GM12864 (cell line): ENCODE measurements at places on chromosomes 7 and 10.
A peak's percentile ranks its signal among the peaks of the same experiment; 100 is the strongest.

DNA sequence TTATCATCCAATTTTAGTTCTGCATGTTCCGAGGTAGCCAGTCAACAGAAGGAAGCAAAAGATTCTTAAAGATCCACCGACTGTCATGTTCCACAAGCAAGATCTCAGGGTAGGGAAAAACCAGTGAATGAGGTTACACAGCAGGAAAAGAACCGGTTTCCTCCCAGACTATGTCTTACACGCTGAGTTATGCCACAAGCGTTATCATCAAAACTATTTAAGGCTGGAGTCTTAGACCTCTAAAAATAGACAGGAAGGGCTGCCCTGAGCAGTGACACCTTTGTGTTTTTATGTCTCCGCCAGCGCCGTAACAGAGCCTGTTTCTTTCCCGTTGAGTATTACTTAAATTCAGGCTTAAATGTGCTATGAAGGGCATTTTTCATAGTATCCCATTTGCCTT lies 48.3 kb downstream of the PROSER2 start:
- DNase-seq = no peak

DNA sequence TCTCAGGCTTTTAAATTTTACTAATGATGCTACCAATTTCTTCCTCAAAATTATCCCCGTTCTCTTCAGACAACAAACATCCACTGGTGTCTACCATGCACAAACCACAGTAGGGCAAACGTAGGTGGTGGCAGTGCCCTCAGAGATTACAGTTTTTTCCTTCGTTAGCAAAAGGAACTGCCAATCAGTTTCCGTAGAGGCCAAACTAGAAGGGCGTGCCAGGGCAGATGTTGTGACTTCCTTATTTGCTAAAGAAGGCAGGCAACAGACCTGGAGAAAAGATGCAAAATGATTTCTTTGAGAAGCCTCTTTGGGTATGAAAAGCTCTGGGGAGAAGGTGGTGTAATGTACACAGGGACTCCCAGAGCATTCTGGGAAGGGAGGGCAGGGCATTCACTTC lies 7.6 kb upstream of the FAM180A start:
- no peak for DNase-seq

- no peak for DNase-seq
Observed at GRCh38 chr10:64733980-64734379, 1212.8 kb downstream of the REEP3 start.

DNA sequence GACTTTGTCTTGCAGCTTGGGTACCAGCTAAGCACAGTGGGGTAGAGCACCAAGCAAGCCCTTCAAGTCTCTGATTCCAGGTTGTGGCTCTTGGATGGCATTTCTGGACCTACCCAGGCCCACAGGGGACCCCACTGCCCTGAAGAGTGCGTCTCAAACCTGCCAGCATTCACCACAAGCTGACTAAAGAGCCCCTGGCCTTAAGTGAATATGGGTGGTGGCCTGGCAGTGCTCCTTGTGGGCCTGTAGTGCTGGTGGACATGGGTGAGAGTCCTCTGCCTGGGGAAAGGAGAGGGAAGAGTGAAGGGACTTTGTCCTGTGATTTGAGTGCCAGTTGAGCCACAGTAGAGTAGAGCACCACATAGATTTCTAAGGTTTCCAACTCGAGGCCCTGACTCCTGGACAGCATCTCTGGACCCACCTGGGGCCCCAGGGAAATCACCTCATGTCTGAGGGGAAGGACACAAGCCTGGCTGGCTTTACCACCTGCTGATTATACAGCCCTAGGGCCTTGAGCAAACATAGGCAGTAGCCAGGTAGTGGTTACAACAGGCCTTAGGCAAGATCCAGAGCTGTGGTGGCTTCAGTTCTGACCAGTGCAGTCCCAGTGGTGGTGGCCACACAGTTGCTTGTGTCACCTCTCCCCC lies 23.7 kb downstream of the GSDME start:
- DNase-seq = no peak

GRCh38 chr10:19941206-19941880 lies 125.1 kb downstream of the PLXDC2 start:
- DNase-seq = no peak

DNA sequence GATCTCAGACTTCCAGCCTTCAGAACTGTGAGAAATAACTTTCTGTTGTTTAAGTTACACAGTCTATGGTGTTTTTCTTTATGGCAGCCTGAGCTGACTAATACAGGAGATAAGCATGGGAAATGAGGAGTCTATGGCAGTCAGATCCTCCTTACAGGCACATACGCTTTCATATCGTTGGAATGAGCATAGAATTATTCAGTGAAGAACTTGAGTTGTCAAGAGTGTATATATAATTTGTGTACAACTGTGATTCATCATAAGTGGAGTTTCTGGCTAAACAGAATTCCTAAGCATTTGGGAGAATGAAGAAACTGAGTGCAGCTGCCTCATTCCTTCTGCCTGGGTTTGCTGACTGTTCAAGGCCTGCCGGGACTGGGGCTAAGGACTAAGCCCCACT lies 516.7 kb downstream of the ADRA2A start:
- no peak for DNase-seq

DNA sequence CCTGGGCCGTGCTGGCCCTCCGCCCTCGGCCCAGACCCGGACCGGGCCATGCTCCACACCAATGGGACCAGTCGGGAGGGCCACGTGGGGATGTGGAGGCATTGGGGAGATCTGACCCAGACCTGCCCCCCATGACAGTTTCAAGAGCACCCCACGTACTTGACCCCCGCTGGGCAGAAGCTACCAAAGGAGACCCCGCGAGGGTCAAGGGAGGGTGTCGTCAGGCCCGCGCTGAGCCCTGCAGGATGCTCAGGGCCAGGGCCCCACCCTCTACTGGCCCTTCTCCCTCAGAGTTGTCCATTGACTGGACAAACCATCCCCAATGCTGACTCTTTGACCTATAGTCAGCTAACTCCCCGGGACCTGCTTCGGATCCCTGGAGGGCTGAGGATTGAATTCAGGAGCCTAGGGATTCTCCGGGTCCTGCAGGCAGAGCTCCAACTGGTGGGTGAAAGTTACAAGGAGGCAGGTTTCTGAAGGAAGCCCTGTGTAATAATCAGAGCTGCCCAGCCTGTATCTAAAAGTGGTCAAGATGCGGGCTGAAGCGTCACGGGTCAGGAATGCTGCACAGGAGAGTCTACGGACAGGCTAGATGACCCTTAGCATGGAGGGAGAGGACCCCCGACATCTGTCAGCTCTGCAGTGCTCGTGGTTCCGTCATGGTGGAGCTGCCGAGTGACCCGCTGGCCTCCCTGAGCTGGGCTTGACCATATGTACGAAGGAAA lies 498 bp upstream of the CALHM2 start:
- DNase-seq = no peak

GRCh38 chr10:88082806-88083596 lies 219.6 kb downstream of the PTEN start:
- no peak for DNase-seq

DNA sequence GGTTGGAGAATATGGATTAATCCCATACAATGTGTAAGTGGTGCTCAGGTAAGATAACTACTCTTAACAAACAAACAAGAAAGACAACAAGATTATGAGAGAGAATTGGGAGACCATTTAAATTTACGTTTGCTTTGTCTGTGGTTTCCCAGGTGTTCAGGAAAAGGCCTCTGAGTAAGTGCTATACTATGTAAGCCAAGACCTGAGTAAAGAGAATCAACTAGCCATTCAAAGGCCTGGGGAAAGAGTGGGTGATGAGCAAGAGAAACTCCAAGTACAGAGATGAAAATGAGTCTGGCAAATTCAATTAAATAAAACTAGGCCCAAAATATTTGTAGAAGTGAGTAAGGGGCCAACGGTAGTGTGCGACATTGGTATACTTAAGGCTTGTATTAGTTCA lies 9.9 kb downstream of the CSTF2T start:
- no peak for DNase-seq

DNA sequence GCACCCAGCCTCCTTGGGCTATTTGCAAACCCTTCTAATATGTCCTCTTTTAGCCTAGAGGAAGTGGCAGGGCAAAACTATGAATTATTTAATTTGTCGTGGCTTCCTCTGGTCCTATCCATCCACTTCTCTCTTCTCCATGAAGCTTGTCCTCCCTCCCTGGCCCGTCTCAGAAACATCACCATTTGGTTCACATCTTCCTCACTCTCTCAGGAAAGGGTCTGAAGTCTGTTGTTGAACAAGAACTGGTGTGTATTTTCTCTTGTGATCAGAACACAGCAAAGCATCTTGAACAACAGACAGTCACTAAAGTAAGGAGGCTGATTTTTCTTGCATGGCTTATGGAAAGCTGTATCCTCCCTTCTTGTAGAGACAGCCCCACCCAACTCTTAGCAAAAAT lies 550.1 kb upstream of the NRP1 start:
- no peak for DNase-seq

- no peak for DNase-seq
Observed at GRCh38 chr10:77969114-77969513, 42.6 kb upstream of the DLG5 start.

GRCh38 chr7:28516390-28517172 lies 104.3 kb downstream of the CREB5 start:
- no peak for DNase-seq

DNA sequence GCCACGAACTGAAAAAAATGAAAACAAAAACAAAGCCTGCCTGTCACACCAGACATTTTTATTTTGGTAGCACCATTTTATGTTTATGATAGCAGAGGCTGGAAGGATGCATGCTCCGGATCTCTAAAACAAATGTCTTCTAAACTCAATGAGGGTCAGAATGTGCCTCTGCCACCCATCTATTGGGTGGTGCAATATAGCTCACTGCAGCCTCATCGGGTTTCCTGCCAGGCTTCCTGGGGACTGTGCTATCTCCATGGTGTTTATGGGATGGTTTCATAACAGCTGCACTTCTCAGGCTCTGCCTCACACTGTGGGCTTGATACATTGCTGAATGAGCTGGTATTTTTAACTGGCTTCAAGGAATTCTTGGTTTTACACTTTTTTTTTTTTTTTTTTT lies 94.4 kb downstream of the ITIH5 start:
- DNase-seq = no peak

GRCh38 chr7:22662556-22663356 lies 64.2 kb upstream of the IL6 start:
- DNase-seq = no peak

DNA sequence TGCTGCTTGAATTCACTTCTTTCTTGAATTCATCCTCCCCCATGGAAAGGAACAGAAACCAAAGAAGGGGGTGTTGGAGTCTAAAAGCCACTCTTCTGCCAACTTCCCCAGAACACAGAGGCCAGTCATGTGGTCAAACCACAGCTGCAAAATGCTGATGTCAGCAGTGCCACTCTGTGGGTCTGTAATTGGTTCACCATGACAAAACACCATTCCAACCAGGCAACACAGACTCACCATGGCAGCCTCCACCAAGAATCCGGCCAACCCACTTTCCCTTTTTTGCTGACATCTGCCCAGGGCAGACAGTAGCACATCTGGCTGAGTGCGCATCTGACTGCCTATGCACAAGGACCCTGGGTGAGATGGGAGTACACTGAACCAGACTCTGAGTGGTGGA lies 16.8 kb downstream of the OSBPL3 start:
- peak; percentile 55 for DNase-seq

GRCh38 chr7:19442016-19442785 lies 266.6 kb downstream of the POLR1F start:
- no peak for DNase-seq

DNA sequence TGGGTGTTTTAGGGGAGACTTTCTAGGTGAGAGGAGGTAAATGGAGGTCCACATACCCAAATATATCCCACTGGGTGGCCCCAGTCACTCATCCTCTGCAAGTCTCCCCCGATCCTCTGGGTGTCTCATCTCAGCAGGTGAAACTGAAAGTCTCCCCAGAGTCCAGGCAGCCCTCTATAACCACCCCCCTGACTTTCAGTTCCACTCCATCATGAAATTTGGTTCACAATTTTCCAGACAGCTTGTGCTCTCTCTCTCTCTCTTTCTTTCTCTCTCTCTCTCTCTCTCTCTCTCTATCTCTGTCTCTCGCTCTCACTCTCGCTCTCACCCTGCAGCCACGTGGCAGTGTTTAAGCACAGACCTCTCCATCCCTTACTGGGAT lies 56.7 kb upstream of the ELN start:
- peak; percentile 29 for DNase-seq

GRCh38 chr7:80302078-80302477 lies 167.4 kb downstream of the GNAI1 start:
- DNase-seq = no peak

DNA sequence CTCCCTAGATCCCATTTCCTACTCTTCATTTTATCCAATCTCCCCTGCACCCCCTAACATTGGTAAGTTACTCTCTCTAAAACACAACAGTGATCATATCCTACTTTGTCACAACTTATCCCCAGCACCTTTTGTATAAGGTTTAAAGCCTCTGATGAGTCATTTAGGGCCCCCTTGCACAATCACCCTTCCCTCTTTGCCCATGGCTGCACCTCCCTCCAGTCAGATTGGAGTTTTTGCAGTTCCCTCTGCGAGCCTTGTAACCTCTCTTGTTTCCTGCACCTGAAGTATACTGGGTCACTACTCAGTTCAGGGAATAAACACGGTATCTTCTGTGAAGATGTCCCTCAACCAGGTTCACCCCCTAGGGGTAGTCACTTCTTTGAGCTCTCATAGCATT lies 55.9 kb upstream of the ADRB1 start:
- DNase-seq = no peak

- DNase-seq = no peak
Observed at GRCh38 chr7:150799741-150800580, at the start of gene TMEM176B. TMEM176B (minus strand) TSS chr7:150800364; CDS start chr7:150796569, 3,795 bp downstream.

- no peak for DNase-seq
Observed at GRCh38 chr10:62248465-62248864, 20.2 kb downstream of the RTKN2 start.

DNA sequence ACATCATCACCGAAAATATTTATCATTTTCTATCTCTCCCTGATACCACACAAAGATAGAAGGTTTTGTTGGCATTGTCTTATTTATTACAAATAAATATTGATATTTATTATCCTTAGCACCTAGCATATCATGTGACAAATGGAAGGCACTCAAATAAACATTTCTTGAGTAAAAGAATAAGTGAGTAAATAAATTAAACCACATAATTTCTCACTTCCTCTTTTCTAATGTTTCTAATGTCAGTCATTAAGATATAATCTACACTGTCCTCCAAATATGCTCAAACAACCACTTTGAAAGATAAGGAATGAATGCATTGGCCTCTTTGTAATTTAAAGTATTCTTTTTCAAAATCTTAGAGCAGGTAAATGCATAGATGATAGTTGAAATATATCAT lies 1027.8 kb upstream of the LRRTM3 start:
- no peak for DNase-seq

GRCh38 chr10:109959259-109960145 lies 36.2 kb upstream of the XPNPEP1 start:
- no peak for DNase-seq

- DNase-seq = no peak
Observed at GRCh38 chr10:84118395-84119006, 20.8 kb upstream of the GHITM start.

DNA sequence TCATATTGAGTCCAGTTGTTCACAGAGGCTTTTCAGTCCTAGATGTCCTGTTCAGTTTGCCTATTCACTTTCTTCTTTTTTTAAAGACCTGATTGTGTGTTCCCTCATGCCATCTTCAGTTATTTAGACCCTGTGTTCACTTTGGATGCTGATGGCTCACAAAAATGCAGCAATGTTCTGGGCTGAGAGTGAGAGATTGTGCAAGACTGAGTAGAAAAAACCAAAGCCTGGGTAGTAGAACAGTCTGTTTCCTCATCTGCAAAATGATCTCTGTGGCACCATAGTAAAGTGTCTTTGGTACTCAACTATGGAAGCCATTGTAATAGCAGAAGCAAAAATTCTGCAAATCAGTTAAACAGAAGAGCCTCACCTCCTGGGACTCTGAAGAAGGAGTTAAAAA lies 43.2 kb downstream of the AKR1B1 start:
- DNase-seq = no peak

GRCh38 chr7:137774793-137775201 lies 72.0 kb downstream of the DGKI start:
- no peak for DNase-seq
